Fibroblast of skin of back (primary cell): ENCODE measurements at places on chromosomes 13 and 19.

DNA sequence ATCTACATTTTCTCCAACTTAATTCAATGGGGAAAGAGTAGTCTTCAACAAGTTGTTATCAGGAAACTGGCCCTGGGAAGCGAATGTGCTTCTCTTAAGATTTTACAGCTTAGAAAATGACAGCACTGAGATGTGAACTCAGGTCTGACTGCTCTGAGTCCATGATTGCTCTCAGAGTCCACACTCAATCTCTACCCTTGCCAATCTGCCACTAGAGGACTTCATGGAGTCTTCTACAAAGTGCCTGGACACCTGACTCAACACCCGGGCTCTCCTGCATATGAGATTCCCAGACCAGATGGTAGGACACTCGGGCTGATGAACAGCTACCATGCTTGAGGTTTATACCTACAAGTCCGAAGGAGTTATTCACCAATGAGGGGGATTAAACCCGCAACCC is 74.8 kb downstream of the ABCC4 start:
- no peak for DNase-seq

GRCh38 chr19:33956941-33957340 is 160.3 kb downstream of the KCTD15 start:
- DNase-seq = no peak

- DNase-seq = no peak
Observed at GRCh38 chr19:16581145-16581970, 9.1 kb upstream of the SLC35E1 start.

DNA sequence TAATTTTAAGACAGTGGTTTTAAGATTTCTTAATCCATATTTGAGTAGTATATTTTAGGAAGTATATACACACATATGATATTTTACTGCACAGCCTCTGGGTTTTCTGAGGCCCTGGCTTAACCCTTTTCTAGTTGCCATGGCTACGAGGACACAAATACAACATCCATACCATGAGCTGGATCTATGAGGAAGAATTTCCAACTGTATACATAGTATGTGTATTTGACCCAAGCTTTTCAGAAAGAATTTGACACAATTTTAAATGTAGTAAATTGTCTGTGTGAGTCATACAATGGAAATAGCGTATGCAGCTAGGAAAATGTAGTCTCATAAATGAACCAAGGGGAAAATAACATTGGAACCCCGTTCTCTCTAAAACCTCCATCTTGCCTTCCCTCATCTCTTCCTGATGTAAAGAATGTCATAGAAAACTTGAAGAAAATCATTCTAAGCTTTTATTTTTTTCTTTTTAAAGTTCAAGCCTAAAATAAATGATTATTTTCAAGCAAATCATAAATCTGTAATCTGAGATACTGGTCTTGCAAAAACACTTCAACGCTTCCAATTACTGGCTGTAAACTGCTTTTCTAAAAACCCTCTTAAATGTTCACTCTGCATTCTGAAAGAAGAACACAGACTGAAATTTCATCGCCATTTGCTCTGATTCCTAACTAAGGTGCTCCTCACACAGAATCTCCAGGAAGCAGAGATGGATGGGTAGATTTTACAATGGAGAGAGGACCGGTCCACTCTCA is 172.4 kb downstream of the LACC1 start:
- peak; percentile 81 for DNase-seq

- no peak for DNase-seq
Observed at GRCh38 chr13:52091473-52091872, 37.4 kb downstream of the NEK5 start.

GRCh38 chr13:101399365-101399764 is 16.9 kb downstream of the NALCN start:
- no peak for DNase-seq
